ENCODE measurements at places on chromosomes 4 and X.

DNA sequence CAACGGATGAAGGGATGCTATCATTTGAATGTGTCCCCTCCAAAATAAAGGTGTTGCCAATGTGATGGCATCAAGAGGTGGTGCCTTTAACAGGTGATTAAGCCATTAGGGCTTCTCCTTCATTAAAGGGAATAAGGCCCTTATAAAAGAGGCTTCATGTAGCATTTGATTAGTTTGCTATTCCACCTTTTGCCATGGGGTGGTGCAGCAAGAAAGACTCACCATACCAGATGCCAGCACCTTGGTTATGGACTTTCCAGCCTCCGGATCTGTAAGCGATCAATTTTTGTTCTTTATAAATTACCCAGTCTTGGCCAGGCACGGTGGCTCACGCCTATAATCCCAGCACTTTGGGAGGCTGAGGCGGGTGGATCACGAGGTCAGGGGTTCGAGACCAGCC lies 7.9 kb upstream of the SLC25A43 start:
- no peak for DNase-seq

GRCh38 chr4:21688596-21689265 lies 259.8 kb downstream of the KCNIP4 start:
- no peak for DNase-seq

DNA sequence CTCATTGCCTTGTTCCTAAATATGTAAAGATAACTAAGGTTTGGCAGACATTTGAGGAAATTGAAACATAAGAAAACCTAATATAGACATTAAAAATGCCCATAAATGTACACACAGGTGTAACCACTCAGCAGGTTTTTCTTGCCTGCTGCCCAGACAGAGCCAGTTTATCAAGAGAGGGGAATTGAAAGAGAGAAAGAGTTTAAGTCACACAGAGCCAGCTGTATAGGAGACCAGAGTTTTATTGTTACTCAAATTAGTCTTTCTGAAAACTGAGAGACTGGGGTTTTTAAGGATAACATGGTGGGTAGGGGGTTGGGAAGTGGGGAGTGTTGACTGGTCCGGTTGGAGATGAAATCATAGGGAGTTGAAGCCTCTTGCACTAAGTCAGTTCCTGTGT lies 119.0 kb downstream of the CFAP299 start:
- no peak for DNase-seq

DNA sequence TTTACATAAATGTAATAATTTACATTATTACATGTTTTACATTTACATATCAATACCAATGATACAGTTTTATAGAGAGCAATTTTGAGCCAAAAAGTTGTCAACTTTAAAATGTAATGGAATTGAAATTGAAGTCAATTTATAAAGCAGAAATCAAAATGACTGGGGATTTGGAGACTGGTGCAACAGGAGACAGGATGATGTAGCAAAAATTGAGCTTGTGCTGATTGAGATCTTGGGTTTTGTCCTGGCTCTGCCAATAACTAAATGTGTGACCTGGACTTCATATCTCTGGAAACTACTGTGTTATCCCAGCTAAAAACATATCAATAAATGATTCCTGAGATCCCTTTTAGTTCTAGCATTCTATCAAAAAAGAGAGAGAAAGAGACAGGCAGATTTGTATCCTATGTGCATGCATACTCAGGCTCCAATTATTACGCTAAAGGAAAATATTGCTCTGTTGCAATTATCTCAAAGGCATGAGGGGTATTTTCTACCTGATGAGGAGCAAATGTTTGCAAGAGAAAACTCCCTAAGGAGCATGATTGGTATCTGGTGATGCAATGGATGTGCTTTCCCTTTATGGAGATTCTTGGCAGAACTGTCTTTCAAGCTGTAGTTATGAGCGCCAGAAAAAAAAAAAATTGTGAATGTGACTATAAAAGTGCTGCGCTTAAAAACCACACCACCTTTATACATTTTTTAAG lies 14.7 kb downstream of the EXOC1L start:
- DNase-seq: no peak

DNA sequence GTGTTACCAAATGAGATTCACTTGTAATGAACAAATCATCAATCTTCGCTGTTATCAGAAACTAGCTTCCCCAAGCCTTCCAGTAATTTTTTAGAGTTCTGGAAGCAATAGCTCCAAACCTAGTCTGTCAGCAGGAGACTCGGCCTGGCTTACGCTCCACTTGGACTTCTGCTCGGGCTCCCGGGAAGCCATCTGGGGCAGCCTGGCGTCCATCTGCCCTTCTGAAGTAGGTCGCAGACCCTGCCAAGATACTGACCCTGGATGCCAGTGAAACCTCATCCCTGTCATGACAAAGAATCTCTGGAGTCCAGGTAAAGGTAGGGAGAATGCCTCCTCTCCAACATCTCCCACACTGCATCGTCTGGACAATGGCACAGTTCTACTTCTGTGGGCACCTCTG lies 493.8 kb upstream of the ZFP42 start:
- DNase-seq: no peak

GRCh38 chr4:104966349-104967033 lies 180.2 kb upstream of the TET2 start:
- DNase-seq: no peak

DNA sequence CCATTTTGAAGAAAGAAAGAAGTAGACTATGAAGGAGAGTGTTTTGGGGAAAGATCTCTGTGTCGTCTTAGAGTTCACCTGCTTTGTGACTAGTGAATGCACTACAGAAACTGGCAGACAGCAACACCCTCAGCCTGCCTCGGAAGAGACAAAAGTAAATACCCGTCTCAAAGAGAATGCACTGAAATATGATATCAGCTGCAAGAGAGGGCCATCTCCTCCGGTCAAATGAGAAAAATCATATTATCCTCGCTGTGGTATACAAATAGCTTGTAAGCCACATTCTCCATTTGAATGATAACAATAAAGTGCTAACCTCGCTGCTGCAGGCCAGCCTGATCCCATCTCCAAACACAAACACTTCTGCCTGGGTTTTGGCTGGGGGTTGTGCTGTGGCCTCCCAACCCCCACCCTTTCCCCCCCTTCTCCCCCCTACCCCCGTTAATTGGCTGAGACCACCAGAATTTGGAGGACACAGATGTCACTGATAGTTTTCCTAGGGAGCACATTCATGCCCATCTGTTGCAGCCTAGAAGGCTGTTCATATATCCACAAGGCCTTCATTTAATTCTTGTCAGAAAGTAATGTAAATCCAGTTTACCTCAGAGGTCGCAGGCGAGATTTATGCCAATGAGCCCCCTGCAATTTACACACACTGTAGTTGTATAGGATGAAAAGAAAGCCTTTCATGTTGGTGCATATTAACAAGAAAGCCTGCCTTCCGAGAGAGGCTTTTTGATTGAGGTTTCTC lies 46.3 kb downstream of the ALPK1 start:
- DNase-seq: no peak

DNA sequence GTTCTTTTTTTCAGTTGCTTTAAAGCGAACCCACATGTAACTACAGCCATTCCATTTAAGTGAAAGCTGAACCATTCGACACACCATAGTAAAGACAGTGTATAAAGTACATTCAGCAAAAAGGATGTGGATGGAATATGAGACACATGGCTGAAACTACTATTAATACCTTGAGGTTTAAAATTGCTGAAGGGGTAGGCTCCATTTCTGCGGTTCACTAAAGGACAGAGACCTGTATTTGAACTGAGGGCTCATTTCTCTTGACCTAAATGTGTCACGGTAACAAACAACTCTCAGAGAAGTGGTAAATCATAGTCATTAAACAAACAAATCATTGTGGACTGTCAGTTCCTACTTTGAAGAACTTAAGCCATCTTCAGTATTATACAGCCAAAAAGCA lies 1085.6 kb upstream of the TENM3 start:
- no peak for DNase-seq

GRCh38 chrX:50327235-50327634 lies 122.7 kb downstream of the CCNB3 start:
- no peak for DNase-seq

- peak; percentile 26 for DNase-seq
These were observed 5.9 kb downstream of the IRAK1 start for GRCh38 chrX:154013614-154014360.

DNA sequence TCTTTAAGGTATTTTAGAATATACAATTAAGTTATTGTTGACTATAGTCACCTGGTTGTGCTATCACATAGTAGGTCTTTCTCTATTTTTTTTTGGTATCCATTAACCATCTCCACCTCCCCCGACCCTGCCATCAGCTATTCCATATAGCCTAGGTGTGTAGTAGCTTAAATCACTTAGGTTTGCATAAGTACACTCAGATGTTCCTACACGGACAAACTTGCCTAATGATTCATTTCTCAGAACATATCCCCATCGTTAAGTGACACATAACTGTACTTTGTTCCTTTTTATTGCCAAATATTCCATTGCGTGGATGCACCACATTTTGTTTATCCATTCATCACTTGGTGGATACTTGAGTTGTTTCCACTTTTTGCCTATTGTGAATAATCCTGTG lies 67.9 kb downstream of the SLAIN2 start:
- no peak for DNase-seq

GRCh38 chr4:139631791-139632190 lies 33.8 kb upstream of the MGST2 start:
- DNase-seq: no peak

- DNase-seq: no peak
These were observed 5.3 kb upstream of the GPR82 start for GRCh38 chrX:41718481-41719235.

- no peak for DNase-seq
These were observed 1819.5 kb upstream of the TENM3 start for GRCh38 chr4:180423712-180424057.

- no peak for DNase-seq
These were observed 33.1 kb downstream of the FTHL17 start for GRCh38 chrX:31038575-31039326.

GRCh38 chr4:140152751-140153418 lies 1.1 kb downstream of the MAML3 start:
- no peak for DNase-seq

DNA sequence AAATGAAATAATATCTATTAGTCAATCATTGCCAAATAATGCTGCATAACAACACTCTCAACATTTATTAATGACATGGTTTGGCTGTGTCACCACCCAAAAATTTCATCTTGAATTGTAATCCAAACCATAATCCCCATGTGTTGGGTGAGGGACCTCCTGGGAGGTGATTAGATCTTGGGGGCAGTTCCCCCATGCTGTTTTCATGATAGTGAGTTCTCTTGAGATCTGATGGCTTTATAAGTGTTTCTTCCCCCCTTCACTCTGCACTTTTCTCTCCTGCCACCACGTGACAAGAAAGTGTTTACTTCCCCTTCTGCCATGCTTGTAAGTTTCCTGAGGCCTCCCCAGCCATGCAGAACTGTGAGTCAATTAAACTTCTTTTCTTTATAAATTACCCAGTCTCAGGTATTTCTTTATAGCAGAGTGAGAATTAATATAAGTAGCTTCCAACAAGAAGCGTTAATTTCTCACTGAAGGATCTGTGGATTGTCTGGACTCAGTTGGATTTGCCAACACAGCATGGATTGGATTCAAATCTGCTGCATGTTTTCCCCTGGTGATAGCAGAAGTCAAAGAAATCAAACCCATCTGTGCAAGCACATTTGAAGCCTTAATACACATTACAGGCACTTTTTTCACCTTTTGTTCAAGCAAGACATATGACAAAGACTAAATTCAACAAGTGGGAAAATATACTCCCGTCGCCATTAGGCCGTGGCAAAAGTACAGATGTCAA lies 216.6 kb downstream of the PDGFC start:
- no peak for DNase-seq

DNA sequence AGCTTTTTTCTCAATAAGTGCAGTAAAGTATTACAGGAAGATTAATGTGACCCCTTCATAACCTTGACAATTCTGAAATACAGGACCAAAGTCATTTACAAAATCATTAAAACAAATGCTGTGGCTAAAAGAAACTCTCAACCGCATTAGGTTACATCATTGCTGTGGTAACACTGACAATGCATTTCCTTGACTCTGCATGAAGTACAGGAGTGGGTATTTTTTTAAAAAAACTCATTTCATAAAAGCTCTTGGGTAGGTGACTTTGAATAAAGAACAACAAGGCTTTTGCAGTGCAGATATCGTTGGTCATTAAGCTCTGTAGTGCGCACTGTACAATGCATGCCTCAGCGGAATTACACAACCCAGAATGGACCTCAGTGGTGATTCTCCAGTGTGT lies 23.4 kb upstream of the XK start:
- no peak for DNase-seq

DNA sequence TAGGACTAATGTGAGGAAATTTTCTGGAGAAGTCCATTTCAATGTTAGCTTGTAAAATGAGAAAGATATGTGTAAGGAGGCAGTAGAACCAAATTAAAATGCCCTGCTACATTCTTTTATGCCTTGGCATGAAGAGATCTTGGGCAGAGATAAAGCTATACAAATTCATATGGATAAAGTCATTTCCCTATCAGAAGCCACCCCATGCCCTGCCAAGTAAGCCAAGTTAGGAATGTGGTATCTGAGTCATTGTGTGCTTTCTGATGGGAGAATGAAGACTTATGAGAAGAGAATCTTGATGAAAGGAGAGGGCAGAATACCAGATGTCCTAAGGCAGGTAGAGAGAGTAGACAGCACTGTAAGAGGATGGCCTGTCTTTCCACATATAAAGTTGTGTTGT lies 83.7 kb downstream of the TEX13A start:
- DNase-seq: no peak

GRCh38 chr4:6991771-6992557 lies 51.2 kb upstream of the TADA2B start:
- DNase-seq: no peak

DNA sequence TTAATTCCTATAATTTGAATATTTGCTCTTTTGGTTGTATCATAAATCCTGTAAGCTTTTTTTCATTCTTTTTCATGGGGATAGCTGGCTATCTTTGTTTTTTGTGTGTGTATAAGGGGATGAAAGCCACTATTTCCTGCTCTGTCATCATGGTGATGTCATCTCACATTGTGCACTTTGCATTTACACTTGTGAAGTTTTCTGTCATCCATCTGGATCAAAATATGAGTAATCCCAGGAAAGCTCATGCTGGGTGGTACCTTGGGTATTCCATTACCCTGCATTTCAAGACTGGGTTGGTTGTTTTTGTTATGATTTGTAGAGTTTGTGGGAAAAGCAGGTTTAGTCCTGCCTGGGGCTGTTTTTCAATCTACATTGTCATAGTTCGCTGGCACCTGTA lies 367.3 kb downstream of the CHIC1 start:
- DNase-seq: no peak

DNA sequence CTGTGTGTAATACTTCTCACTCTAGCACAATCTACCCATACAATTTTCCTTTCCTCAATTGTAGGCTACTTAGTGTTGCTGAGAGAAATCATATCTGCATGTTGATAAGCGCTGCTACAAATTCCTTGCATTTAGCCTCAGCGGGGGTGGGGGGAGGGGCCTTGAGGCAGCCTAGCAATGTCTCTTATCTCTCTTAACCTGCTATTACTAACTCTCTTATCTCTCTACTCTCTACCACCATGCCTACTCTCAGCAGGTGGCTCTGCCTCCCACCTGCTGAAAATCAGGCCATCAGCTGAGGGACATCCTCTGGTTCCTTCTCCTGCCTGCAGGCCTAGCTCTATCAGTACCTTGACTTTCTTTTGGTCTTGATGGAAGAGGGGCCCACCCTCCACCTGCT lies 98.9 kb downstream of the GPR82 start:
- no peak for DNase-seq

GRCh38 chr4:8181119-8181518 lies 18.0 kb upstream of the SH3TC1 start:
- DNase-seq: no peak

Data from stimulated activated CD8-positive, alpha-beta memory T cell treated with anti-CD3 and anti-CD28 coated beads, Interleukin-15, amount 100 ng/mL, for 1 hour (primary cell).